Posterior vena cava (tissue), 2 donors: ENCODE measurements at places on chromosomes 7 and 10. TPM values are rescaled to one million over a fixed set of nuclear protein-coding genes. Genes with fewer than 3 reads are reported as not detected.

The PRLHR gene
- not detected for total RNA-seq

The SPDYE5 gene
- not detected for total RNA-seq

The GJD4 gene
- total RNA-seq, result not detected

The FKBP6 gene
- not detected for total RNA-seq

The IFIT1B gene
- 0.14 TPM for total RNA-seq

The FGF8 gene
- not detected for total RNA-seq

The C10orf105 gene
- total RNA-seq, result 0.23 TPM

The GNGT1 gene
- not detected for total RNA-seq

The TFAM gene
- 21.9 TPM for total RNA-seq

The OR6B1 gene
- total RNA-seq, result not detected

The SAMD9 gene
- 8.5 TPM for total RNA-seq

The SPDYE6 gene
- not detected for total RNA-seq

The NPFFR1 gene
- not detected for total RNA-seq

The STX1A gene
- total RNA-seq, result 3.4 TPM

The PRSS37 gene
- not detected for total RNA-seq

The ZNF503 gene
- 36.0 TPM for total RNA-seq

The FBXO24 gene
- total RNA-seq, result 0.14 TPM

The TDRD1 gene
- total RNA-seq, result 0.48 TPM

The BTBD16 gene
- total RNA-seq, result 0.14 TPM

The FXYD4 gene
- total RNA-seq, result not detected

The GNAI1 gene
- 36.1 TPM for total RNA-seq

The GIMAP1 gene
- total RNA-seq, result 3.3 TPM

The TFPI2 gene
- 2.3 TPM for total RNA-seq

The CLCN1 gene
- total RNA-seq, result not detected

The LGI1 gene
- not detected for total RNA-seq

The SEC61A2 gene
- total RNA-seq, result 7.4 TPM

The KLF14 gene
- 0.10 TPM for total RNA-seq

The ABCB1 gene
- total RNA-seq, result 1.3 TPM

The SYCE1 gene
- 0.51 TPM for total RNA-seq

The PKD2L1 gene
- not detected for total RNA-seq

The LIPJ gene
- 0.14 TPM for total RNA-seq

The FOXI2 gene
- total RNA-seq, result 0.14 TPM

The JAKMIP3 gene
- total RNA-seq, result 0.62 TPM

The SAP25 gene
- 5.0 TPM for total RNA-seq
